ENCODE measurements at places on chromosomes 12 and 14. TPM values are rescaled to one million over a fixed set of nuclear protein-coding genes. Genes with fewer than 3 reads are reported as not detected.

DNA sequence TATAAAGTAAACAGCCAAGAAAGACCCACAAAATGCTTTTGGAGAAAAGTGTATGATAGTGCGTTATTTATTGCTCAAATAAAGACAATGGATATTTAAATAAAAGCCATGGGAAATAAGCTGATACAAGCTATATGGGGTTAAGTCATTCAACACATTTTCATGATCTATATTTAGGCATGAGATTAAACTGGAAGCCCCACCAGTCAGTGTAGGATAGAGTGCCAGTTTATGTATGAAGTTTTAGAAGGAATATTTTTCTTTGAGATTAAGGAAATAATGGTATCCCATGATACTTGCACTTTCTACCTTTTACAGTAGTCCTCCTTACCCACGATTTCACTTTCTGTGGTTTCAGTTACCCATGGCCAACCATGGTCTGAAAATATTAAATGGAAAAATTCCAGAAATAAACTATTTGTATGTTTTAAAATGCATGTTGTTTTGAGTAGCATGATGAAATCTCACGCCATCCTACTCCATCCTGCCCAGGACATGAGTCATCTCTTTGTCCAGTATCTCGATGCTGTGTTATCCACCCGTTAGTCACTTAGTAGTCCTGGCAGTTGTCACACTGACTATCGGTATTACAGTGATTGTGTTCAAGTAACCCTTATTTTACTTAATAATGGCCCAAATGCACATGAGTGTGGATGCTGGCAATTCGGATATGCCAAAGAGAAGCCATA is 22.3 kb downstream of the SYT1 start:
- DNase-seq, result no peak

- no peak for DNase-seq
These were observed 206.1 kb downstream of the SLC41A2 start for GRCh38 chr12:104752016-104752415.

DNA sequence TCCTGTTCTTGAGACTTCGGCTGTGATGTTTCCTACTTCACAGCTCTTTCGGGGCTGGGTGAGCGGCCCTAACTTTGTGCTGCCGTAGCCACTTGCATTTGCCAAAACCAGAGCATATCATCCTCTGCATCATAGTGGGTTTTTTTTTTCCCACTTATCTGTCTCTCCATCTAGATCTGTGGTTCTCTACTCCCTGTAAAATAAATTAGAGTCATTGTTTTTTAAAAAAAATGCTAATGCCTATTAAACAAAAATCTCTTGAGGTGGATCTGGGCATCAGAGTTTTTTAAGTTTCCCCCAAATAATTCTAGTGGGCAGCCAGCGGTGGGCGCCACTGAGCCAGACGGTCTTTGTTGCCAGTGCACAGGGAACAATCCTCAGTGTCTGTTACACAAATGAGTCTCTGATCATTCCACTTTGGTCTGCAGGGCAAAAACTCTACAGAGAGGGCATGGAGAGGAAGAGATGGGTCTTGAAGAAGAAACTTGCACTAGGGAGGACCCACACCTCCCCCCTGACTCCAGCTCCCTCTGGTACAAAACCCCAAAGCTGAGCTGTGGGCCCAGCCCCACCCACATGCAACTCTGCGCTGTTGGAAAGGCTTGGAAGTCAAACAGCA is 62.4 kb upstream of the BCL2L14 start:
- DNase-seq, result no peak

GRCh38 chr12:131642101-131642540 is 68.8 kb upstream of the SFSWAP start:
- peak; percentile 37 for DNase-seq

- no peak for DNase-seq
These were observed 457.1 kb downstream of the DAD1 start for GRCh38 chr14:22131749-22132476.

DNA sequence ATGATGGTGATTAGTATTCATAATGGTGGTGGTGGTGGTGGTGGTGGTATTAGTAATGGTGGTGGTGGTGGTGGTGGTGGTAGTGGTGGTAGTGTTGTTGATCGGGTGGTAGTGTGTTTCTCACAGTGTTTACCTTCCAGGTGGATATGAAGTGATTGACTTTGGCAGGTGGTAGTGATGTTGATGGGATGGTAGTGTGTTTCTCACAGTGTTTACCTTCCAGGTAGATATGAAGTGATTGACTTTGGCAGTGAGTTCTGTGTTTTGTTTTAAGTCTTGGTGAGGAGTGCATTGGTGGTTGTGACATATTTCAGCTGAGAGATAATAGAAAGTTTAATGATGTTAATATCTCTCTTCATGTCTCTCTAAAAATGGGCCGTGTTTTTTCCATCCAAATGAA is 189.4 kb downstream of the TMTC2 start:
- DNase-seq, result no peak

- no peak for DNase-seq
These were observed 79.1 kb upstream of the BCL2L14 start for GRCh38 chr12:11991604-11992003.

- DNase-seq, result no peak
These were observed 328.2 kb upstream of the NOVA1 start for GRCh38 chr14:26925876-26926584.

- DNase-seq, result no peak
These were observed 117.1 kb downstream of the HMGA2 start for GRCh38 chr12:65941388-65941787.

DNA sequence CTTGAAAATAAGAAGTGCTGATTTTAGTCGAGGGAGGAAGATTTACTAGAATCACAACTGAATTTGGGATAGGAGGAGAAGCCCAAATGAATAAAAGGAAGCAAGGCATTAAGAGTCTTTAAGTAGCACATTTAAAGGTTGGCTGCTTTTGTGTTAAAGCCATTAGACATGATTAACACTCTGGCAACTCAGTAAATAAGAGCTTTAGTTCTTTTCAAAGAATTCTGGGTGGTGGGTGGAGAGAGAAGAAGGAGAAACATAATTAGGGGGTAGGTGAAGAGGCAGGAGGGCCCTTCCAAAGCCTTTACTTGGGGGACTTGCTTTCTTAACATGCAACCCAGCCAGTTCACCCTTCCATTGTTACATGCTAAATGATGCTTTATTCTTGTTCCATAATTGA is 284.6 kb upstream of the SEL1L start:
- DNase-seq, result no peak

GRCh38 chr12:107684990-107685359 is 624 bp upstream of the PWP1 start:
- DNase-seq, result no peak

Gene SMCO3
- total RNA-seq, result 0.27 TPM

DNA sequence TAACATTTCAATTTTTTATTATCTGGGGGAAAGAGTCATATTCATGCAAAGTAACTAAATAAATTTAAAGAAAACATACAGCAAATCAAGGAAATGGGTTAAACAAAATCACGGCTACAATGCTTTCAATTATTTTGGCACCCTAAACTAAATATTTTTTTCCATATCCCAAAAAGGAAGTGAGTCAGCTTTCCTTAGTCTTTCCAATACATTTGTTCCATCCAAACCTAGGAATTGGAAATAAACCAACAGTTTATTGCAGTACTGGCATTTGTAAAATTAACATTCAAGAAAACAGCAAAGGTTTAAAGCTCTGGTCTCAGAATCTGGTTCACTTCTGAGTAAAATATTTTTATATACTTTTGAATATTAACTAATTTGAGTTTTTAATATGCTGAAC is 89.2 kb downstream of the BCL2L14 start:
- DNase-seq, result no peak

Gene SLCO1B1
- not detected for total RNA-seq

- DNase-seq, result no peak
These were observed 82.7 kb downstream of the C14orf132 start for GRCh38 chr14:96121660-96122395.

DNA sequence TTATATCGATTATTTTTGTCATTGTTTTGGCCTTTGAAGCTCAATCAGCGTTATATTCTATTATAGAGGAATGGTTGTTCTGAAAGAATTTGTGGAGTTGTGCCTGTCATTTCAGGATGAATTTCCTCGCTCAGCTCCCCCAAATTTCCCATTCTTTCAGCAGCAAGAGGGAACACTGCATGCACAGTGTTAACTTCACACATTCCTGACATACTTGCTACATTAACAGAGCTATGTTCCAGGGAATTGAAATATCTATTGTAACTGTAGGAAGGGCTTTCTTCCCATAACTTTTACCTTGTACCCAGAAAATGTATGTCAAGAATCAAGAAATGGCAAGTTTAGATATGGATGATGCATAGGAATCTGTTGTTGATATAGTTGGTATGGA is 379.0 kb downstream of the LRIG3 start:
- DNase-seq, result no peak

DNA sequence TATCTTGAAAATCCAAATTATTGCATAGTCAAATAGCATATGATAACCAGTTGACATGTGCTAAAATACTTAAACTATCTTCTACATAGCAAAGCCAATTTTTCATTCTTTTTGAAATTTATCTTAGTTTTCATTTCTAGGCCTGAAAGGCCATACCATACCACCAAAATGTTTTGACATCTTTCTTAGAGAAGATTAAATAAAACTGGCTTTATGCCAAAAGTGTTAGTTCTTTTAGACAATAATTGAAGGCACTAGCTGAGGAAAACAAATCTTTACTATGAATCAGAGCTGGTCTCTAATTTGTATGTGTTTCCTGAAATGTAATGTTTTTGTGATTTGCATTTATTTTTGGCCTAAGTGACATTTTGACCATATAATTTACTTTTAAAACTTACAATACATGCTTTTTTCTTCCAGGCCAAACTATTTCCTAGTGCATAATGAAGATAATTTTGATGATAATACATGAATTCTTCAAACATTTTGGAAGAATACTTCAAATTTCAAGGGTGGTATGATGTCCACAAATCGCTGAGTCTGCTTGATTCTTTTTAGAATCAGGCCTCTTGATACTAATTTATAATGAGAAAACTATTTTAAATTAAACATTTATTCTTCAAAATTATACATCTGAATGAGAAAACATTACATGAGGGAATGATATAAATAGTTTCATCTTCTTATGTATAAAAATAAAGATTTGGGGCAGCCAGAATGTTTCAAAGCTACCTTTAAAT is 6.5 kb upstream of the KCNMB4 start:
- DNase-seq, result no peak

DNA sequence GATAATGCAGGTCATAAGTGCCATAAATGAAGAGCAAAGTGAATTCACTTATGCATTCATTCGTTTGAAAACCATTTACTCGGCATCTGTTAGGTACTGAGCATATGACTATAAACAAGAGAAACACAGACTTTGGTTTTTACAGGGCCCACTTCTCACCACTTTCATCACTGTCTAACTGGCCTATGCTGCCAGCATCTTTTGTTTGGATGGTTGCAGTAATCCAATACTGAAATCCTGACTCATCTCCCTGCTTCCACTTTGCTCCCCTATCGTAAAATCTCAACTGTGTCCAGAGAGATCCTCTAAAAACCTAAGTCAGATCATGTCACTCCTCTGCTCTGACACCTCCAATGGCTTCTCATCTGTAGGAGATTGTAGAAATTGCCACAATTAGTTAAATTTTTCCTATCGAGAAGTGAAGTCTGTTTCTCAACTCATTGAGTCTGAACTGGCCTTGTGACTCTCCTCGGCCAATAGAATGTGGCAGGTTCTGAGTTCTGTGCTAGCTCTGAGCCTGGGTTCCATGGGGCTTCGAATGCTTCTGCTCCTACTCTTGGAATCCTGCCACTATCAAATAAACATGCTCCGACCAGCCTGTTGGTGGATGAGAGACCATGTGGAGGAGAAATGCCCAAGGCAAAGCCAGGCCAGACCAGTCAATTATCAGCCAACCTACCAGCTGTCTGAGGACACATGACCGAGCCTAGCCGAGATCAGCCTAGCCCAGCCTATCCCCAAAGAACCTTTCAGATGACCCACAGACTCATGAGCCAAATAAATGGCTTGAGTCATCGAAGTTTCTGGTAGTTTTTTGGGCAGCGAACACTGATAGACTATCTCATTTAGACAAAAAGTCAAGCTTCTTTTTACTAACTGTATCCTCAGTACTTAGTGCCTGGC is 2.2 kb upstream of the BATF start:
- no peak for DNase-seq

GRCh38 chr12:29429999-29430715 is 49.2 kb upstream of the ERGIC2 start:
- no peak for DNase-seq

- DNase-seq, result no peak
These were observed 27.4 kb downstream of the ABCD4 start for GRCh38 chr14:74275241-74275841.

Gene AQP6
- not detected for total RNA-seq

GRCh38 chr12:75704208-75704607 is 192.8 kb upstream of the KRR1 start:
- DNase-seq, result no peak

Gene HOMEZ
- total RNA-seq, result 12.1 TPM

DNA sequence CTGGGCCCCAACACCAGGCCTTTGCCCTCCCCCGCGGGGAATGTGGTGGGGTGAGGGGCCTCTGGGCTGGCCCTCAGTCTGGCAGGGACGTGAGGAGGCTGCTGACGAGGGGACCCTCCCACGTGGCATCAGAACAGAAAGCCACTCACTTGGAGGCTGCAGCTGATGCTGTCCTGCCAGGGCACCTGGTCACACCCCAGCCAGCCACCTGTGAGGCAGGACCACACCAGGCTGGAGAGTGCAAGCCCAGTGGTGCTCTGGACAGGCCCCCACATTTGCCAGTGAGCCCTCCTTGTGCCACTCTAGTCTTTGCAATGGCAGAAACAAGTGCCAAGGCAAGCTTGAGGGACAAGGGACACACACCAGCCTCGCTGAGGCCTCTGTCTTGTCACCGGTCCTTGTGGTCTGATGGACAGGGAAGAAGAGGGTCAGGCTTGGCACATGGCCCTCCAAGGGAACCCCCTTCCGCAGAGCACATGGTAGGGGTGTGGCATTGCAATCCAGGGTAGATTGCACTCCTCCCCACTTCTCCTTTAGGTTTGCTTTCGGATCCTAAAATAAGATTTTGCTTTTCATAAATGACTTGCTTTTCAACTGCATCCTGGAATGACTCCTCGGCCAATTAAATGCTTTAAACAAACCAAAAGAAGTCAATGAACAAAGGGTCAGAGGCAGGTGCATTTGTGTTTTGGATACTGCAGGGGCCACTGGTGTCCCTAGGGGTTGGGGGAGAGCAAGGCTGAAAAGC is 53.7 kb downstream of the CCDC88C start:
- DNase-seq, result no peak

DNA sequence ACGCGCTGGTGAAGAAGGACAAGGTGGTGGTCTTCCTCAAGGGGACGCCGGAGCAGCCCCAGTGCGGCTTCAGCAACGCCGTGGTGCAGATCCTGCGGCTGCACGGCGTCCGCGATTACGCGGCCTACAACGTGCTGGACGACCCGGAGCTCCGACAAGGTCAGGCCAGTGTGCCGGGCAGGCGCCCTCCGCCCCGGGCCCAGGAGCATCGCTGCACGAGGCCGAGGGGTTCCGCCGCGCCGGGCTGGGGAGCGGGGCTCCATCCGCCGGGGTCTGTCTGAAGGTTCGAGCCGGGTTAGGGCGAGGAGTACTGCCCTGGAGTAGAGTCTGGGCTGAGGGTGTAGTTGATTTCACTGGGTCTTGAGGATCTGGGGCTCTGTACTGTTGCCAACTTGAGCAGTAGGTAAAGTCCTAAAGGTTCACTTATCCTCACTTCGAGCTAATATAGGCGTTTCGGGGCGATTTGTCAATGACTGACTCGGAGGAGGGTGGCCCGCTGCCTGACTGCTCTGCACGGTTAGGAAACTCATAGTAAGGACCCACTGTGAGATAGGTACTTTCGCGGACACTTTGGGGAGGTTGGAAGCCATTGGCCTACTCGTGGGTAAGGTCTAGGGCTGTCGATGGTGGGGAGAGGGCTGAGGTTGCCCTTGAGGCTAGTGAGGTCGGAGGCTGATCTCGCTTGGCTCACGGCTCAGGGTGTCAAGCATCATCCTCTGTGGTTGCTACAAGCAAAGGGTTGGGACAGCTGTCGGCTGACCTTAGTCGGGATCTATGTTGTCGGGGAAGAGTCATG is 574 bp downstream of the GLRX5 start:
- DNase-seq, result peak; percentile 43
